SJSA1 (cell line): ENCODE measurements at places on chromosomes 2 and 18. TPM values are rescaled to one million over a fixed set of nuclear protein-coding genes. Genes with fewer than 3 reads are reported as not detected.

DNA sequence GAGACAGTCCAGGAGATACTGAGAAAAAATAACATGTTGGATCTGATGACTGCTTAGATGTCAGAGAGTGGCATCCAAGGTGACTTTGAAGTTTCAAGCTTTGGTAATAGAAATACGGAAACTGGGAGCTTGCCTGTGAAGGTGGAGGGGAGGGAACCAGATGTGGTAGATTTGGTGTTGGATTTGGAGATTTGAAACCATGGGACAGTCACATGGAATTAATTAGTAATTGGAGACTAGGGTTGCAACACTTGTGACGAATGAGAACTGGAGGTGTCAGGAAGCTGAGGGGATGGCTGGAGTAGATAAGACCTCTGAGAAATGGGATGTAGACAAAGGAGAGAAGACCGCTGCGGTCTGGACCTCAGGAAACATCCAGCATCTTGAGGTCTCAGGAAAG lies 46.7 kb downstream of the RPL37A start:
- no peak for DNase-seq

DNA sequence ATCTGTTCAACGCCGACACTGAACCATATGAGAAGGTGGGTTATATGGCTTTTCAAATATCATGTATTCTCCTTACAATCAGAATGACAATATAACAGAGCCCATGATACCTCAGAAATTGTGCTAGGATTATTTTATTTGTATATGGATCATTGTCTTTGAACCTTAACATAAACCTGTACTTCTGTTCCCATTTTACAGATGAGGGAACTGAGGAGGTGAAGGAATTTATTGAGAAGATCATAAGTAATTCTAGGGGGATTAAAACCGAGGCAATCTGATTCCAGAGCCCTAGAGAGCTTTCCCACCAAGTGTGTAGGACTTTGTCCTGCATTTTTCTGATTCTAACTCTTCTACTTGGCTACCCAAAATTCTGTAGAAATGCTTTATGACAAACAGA lies 279.8 kb upstream of the FANCL start:
- no peak for DNase-seq

- DNase-seq: no peak
Measured at GRCh38 chr18:35050705-35051195, 9.5 kb downstream of the MAPRE2 start.

- peak; percentile 97 for DNase-seq
Measured at GRCh38 chr2:201451292-201452057, at the start of the genes STRADB and TRAK2. STRADB (plus strand) TSS chr2:201451740; CDS start chr2:201454841, 3,101 bp downstream. TRAK2 (minus strand) TSS chr2:201451458; CDS start chr2:201420507, 30,951 bp downstream.

Gene NEMP2
- 16.7 and 16.9 TPM in 2 replicates for total RNA-seq

- no peak for DNase-seq
Measured at GRCh38 chr2:148876595-148877402, 1.8 kb downstream of the KIF5C start.

DNA sequence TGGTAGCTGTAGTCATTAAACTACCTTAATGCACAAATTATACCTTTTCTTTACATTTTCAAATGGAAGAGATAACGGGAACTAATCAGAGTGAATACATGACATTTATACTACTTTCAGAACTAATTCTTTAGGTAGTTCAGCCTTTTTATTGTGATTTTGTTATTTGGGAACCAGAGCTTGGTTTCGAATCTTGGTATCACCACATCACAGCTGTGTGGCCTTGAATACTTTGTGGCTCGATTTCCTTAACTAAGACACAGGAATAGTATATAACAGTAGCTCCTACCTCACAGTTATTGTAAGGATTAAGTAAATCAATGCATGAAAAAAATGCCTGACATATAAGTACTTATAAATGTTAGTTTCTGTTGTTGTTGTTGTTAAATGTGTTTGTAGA lies 240.0 kb downstream of the WDR7 start:
- no peak for DNase-seq

DNA sequence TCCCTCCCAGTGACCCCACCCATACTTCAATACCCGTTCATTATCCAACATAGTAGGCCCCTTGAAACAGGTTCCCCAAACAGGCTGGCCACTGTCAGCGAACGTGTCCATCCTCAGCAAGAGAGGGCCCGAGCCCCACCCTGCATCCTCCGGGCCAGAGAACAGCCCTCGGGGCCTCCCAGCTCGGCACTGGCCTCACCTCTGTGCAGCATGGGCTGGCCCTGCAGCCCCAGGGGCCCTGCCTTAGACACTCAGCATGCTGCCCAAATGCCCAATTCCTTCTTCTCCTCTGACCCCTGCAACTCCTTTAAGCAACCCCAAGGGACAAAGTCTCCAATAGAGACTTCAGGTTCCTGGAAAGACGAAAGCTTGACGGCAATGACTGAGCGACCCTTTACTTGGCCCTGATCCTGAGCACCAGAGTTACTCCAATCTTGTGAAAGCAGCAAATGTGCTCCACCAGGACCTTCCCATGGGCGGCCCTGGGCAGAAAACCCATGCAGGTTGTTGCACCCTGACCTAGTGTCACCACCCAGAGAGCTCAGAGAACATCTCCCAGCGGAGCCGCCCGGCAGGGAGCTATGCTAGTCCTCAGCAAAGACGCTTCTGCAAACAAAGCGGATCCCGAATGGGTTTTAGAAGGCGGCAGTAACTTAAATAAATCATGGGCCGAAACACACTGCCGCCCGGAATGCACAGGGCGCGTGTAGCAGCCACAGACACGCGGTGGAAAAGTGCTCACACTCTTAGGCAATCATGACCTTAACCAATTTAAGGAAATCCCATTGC lies 782 bp downstream of the COL6A3 start:
- peak; percentile 63 for DNase-seq

Gene ITGA4
- total RNA-seq: 69.9 and 80.0 TPM in 2 replicates

Gene ADCYAP1
- not detected in 2 replicates for total RNA-seq

DNA sequence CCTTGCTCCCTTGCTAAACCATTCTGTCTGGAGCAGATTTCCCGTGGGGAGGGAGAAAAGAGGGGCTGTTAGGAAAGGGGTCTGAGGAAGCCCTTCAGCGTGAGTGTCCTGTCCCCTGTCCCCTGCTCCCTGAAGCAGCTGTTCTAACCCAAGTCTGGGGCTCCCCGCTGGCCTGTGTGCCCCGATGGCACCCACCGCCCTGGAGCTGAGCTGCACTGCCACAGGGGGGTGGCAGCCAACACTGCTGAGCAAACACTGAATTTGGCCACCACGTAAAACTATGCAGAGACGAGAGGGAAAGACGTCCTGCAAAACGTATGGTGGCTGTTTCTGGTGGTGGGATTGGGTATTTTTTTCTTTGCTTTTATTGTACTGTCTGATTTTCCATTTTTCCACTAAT lies 17.9 kb downstream of the KCNG2 start:
- DNase-seq: no peak

- no peak for DNase-seq
Measured at GRCh38 chr2:180990794-180991193, 10.4 kb downstream of the UBE2E3 start.

DNA sequence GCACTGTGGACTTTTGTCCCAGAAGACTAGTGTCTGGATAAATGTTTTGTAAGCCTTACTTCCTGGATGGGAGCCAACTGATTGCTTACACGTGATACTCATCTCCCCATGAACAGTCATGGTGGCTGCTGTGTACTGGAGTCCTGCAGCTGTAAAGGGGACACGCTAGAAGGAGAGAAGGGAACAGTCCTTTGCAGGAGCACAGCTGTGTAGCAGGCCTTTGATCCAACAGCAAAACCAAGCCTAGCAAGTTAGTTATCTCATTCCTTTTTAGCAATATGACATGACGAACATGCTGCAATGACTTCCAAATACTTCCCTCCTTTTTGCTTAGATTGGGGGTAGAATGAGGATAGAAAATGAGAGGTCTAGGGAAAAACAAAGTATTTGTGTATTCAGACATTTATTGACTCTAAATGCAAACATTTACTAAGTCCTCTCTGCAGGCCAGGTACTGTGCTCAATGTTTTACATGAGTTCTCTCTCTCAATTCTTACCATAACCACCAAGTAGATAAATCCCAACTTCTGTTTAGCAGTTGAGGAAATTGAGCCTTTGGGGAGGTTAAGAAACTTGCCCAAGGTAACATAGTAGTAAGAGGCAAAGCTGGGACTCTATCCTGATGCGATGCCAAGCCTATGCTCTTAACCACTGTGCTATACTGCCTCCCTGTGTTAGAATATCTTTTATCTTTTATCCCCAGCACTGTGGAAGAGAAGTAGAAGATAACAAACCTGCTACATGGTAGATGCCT lies 55.4 kb upstream of the CD28 start:
- no peak for DNase-seq

Gene AQP12A
- total RNA-seq: not detected in 2 replicates

Gene IL36RN
- not detected in 2 replicates for total RNA-seq

DNA sequence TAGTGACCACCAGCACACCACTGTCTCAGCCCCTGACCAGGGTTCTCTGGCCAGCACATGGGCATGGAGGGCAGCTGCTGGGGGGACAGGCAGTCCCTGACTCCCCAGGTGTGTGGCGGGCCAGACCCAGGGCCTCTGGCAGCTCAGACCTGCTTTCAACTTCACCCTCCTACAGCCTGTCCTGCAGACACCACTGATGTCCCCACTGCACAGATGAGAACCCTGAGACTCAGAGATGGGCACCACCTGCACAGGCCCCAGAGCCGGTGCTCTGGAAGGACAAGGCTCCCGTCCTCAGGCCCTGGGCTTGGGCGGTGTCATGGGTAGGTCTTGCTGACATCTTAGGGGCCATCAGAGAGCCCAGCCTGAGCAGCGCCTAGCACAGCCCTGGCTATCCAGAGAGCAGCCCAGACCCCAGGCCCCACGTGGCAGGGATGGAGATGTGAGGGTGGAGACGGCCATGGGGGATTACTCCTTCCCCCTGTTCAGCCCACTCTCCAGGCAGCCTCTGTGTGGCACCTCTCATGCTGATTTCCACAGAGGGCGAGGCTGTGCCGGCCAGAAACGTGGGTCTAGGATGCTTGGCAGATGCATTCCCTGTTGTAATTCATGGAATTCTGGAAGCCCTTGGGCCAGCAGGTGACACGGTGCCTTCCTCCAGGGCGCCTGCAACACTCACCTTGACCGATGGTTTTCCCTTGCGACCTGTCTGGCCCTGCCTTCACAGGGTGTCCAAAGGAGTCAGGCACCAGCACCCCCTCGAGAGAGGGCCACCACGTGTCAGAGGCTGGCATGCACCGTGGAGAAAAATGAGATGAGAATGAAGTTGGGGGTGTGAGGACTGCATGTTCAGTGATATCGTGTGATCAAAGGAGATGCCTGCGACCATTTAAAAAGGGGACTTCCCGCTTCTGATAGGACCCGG lies 61.2 kb upstream of the GLI2 start:
- DNase-seq: no peak
